ENCODE measurements at places on chromosomes 12 and 14.

DNA sequence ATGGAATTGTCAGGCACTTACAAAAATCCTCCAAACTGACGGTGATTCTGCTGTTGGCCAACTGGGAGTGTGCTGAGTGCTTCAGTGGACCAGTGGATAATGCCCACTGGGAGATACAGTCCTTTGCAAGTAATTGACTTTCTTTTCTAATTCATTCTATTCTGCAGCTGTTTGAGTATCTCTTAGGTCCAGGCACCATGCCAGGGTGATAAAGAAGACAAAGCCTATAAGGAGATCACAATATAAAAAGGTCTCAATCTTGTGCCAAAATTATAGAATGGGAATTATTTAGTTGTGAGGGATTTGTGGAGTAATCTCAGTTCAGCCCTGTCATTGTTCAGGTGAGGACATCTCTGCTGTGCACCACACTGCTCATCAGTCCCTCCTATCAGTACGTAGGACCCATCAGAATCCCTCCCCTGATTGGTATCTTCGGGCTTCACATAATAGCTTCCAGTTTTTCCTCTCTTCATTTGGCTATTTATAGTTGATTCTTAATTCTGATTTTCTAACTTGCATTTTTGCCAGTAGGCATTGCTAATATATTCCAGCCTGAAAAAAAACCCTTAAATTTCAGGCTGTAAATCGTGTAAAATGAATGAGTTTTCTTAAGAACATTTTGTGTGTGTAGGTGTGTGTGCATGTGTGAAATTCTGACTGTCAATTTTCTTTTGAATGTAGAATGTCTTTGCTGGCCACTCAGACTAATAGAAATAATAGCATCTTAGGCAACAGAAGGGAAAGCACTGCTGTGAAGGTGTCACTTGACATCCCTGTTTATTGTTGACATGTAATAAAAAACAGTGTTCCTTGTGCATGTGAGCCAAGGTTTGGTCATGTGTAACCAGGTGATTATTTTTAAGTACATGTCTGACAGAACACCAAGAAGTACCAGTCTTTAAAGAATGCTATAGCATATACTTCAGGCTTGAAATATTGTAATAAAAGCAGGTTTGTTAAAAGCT is 457.6 kb upstream of the RGS6 start:
- DNase-seq: no peak

DNA sequence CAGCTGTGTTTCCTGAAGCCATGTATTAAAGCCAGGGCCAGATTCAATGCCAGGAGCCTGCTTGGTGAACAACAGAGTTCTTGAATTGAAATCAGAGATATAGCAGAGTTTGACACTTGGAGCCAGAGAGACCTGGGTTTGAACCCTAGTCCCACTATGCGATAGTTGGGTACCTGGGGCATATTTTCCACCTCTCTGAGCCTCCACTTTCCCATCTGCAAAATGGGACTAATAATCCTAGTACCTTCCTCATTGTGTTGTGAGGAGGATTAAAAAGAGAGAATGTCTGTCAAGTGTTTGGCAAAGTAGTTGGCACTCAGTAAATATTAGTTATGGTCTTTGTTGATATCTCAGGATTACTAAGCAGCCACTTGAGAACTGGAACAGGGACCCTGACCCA is 6.0 kb upstream of the HRK start:
- no peak for DNase-seq

DNA sequence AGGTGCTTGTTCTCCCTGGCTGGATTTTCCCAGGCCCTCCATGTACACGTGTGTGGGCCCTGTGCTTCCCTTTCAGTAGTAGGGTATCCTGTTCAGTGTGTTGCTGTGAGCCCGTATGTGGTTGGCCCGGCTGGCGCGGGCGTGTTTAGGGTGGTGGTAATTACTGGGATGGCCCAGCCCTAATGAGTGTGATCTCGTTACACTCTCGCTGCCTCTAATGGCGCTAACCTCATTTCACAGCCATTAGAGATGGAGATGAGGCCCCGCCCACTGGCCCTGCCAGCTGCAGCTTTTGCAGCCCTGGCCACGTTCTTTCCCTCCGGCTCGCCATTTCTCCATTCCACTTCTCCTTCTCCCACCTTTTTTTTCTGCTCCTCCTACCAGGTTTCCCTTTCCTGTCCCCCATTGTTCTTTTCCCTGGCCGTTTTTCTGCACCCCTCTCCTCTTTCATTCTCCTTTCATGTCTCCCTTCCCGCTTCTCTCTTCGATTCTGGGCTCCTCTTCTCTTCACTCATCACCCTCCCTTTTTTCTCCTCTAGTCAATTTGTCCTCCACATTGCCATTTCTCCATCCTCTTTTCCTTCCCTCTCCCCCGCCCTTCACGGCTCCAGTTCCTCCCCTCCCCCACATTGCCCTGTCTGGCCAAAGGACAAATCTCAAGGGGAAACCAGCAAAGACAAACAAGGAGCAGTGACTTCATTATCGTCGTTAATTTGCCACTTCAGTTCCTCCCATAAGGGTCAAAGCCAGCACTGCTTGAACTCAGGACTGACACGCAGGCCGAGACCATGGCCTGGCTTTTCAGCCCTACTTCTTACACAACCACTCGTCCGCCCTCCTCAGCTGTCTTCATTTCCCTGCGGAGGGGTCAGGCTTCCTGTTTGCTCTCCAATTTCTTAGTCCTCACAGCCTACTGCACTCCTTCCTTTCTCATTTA is 6.8 kb downstream of the ZFHX2 start:
- DNase-seq: no peak

DNA sequence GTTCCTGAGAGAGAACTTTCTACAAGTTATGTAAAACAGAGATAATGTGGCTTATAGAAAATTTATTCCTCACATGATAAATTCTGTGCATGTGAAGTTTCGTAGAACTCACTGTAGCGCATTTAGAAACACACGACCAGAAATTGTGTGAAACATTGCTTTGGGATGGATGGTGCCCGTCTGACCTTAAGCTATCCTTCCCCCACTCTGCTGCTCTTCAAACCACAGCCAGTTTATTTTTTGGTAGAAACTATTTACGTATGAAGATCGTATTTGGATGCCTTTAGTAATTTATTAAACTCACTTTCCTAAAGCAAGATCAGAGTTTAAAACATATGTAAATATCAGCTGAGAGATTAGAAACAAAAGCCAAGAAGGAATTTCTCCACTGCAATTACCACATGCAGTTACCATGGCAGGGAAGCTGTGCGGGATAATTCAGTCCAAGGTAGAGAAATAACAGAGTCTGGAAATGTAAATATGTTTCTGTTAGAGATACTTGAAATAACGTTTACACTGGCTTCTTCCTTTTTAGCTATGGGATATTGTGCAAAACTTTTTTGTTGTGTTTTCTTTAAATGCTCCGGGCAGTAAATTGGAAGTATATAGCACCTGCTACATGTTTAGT is 382.7 kb downstream of the RGS6 start:
- DNase-seq: no peak

DNA sequence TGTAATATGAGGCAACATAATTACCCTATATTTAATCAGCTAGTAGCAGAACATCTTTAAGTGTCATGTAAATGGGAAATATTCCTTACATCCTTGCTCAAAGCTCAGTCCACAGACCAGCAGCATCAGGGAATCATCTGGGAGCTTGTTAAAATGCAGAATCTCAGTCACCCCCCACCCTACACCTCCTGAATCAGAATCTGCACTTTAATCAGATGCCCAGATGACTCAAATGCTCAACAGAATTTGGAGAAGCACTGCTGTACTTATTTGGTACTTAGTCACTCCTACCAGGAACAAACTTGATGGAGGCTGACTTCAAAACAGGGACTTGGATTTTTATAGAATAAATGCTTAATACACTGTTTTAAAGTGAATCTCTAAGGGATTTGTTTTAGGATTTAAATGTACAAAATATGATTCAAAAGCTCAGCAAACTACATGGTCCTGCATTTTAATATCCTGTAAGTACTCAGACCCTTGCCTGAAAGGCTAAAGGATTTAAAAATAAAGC is 96.5 kb downstream of the ARMH4 start:
- DNase-seq: no peak

- no peak for DNase-seq
Observed at GRCh38 chr12:23640754-23641153, 308.7 kb downstream of the SOX5 start.

GRCh38 chr12:100860611-100861010 is 66.0 kb downstream of the ANO4 start:
- no peak for DNase-seq

DNA sequence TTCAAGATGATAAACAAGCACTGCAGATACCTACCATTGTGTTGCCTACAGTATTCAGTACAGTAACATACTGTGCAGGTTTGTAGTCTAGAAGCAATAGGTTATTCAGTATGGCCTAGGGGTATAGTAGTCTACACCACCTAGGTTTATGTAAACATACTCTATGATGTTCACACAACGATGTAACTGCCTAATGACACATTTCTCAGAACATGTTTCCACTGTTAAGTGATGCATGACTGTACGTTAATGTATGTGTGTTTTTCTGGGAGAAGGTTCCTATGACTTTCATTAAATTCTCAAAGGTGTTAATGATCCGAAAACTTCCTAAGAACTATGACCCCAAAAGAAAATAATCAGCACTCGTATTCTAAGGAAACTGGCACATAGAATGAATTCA is 20.9 kb upstream of the CALM1 start:
- no peak for DNase-seq

- no peak for DNase-seq
Observed at GRCh38 chr12:89345376-89345775, 6.9 kb downstream of the DUSP6 start.

DNA sequence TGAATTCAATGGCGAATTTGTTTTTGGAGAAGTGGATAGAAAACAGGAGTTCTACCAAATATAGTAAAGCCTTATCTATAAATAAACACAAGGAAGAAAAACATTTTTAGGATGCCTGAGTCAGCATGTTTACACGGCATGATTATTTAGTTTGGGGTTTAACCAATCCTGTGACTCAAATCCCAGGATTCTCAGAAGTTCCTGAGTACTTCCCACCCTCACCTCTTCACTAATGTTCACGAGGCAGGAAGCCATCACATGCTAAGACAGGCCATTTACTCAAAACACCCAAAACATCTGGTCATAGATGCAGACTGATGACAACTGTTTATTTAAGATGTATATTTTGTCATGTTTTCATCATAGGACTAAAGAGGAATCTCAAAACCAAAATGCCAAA is 3.4 kb upstream of the GLRX5 start:
- DNase-seq: no peak

DNA sequence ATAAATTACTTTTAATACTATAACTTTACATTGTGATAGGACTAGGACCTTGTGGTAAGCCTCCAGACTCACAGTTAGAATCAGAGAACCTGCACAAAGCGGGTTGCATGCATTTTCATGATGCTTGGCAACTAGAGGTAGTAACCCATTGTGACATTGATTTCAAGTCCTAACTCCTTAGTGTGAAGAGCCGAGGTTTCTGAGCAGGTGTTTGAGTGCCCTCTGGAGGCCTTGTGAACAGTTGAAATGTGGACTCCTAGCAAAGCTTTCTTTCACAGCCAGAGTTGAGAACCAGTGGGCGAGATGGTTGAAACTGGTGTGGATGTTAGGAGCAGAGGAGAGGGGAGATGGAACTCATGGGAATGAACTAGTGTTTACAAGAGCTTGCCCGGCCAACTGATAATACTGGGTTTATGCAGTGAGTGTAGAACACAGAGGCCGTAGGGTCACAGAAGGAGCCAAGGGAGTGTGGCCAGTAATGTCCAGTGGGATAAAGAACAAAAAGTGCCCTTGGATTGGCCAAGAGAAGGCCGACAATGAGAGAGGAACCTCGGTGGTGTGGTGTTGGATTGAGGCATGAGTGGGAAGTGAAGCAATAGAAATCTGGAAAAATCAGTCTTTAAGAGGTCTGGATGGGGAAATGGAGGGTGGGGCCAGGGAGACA is 10.9 kb downstream of the ZNF664 start:
- DNase-seq: no peak

DNA sequence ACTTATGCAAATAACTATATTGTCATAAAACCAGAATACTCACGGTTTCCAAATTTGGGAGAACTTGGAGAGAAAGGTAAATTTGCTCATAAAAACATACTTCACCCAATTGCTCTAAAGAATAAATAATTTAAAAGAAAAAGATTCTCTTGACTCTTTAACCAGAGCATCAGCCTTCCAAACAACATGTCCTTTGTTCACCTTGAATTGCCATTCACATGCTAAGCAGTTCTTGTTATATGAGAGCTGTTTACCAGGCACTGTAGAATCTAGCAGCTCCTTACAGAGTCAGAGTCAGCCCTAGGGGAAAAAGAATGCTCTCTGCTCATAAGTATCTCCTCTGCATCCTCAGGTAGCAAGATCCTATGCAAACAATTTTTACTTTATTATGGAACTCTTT is 10.2 kb downstream of the SLCO1A2 start:
- no peak for DNase-seq

- no peak for DNase-seq
Observed at GRCh38 chr12:62673028-62673815, 206.6 kb downstream of the MON2 start.

DNA sequence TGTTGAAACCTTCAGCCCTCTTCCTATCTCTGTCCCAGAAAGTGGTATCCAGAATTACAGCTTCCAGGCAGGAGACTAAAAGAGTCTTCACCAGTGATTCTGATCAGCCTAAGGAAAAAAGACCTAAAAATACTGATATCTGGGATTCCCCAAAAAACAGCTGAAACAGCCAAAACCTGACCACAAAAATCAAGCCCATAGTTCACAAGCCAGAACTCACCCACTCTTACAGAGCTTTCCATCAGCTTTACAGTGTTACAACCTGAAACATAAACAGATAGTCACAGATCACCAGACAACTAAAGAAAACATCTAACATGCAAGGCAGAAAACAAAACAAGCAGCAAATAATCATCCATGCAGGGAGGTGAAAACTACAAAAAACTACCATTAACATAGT is 26.0 kb upstream of the TSPAN8 start:
- no peak for DNase-seq

GRCh38 chr14:63788011-63788933 is 60.4 kb upstream of the SGPP1 start:
- DNase-seq: no peak

DNA sequence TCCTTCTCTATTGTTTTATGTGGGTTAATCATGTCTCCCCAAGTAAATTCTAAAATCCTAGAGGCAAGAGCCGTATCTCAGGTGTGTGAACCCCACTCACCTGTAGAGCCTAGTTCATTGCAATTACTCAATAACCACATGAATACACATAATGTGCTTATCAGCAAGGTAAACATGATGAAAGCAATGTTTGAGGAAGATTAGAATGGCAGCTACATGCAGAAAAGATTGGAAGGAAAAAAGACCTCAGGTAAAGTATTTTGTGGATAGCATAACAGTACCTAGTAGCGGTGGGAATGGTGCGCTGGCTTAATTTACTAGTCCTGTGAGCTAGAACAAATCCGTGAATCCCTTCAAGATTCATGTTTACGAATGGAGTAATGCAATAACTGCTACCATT is 5.3 kb upstream of the KRAS start:
- no peak for DNase-seq

- DNase-seq: no peak
Observed at GRCh38 chr14:101601606-101602465, 40.5 kb downstream of the DIO3 start.

DNA sequence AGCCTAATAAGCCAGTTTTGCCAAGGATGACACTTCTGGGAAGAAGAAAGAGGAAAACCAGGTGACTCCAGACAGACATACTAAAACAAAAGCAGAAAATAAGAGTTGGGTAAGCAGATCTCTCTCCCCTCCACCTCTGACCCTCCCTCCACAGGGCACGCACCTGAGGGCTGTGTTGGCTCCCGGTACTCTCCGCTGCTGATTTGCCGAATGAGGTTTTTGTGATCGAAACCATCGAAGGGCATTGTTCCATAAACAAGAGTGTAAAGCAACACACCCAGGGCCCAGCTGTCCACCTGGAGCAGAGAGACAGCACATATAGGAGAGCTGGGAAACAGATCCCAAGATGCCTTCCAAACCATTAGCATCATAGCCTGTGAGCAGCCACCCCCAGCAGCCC is 68.1 kb downstream of the NUAK1 start:
- DNase-seq: no peak

All from activated naive CD4-positive, alpha-beta T cell (primary cell).